ENCODE measurements at places on chromosomes 5 and 9.
A peak's percentile ranks its signal among the peaks of the same experiment; 100 is the strongest.

DNA sequence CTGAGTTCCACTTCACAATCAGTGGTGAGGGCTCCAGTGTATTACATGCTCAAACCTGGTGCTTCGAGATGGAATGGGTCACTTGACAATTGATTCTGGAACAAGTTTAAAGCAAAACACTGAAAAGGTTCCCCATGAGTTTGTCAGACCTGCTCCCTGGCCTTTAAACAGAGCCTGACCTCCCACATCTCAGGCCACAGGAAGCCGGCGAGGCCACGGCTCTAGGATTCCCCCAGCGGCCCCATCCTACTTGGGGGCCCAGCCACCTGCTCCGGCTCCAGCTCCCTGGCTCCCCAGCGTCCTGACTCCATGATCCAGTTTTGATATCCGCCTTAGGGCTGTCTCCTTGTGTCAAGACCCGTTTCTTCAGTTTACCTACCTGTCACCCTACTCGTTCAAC is 62.0 kb downstream of the TTLL11 start:
- DNase-seq, result no peak

DNA sequence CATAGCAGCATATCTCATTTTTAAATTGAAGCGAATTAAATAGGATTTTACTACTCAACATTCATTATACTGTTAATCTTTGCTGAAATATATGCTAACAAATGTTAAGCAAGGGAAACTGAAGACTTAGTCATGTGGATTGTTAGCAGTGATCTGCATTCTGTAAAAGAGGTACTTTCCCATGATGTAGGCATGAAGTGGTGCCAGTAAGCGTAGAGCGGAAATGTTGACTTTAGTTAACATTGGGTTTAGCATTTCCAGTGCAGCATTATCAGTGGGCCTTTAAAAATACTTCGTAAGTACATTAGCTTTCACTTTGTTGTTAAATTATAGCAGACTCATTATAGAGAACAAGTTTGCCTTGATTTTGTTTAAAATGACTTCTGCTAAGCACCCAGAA is 130.3 kb downstream of the CDC42SE2 start:
- no peak for DNase-seq

DNA sequence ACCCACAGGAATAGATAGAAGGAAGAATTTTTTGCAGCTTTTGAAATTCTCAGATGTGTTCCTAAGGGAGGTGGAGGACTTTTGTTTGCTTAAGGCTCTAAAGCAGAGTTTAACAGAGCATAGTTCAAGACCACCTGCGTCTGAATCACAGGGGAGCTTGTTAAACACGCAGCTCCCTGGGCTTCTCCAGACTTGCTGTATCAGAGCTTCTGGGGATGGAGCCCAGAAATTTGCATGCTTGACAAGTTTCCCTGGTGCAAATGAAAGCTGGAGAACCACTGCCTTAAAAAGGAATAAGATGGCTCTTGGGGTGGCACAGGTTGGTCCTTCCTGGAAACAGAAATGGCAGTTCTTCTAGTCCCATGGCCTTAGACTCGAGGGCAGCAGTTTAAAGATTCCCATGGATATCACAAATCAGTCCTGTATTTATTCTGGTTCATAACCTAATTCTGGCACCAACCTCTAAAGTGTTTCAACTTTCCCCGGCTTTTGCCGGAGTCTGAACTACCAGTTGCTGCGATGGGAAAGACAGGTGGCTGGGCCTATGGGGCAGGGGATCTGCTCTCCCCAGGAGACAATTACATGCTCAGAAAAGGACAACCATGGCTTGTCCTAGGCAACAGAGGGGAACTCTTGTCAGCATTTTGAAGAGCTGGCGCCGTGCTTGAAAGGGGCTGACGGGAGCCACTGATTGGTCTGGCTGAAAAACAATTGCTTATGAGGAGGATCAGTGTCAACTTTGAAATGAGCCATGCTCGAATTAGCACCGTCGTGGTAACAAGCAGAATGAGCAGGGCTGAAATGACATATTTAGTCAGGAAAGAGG is 599.6 kb downstream of the CCDC171 start:
- peak; percentile 57 for DNase-seq

GRCh38 chr9:119907056-119907455 is 537.8 kb upstream of the BRINP1 start:
- DNase-seq, result no peak

GRCh38 chr9:106697750-106698502 is 165.0 kb upstream of the ZNF462 start:
- peak; percentile 30 for DNase-seq

GRCh38 chr5:137831526-137831925 is 36.1 kb upstream of the MYOT start:
- DNase-seq, result no peak

GRCh38 chr9:89473762-89474469 is 24.0 kb downstream of the SEMA4D start:
- DNase-seq, result no peak

DNA sequence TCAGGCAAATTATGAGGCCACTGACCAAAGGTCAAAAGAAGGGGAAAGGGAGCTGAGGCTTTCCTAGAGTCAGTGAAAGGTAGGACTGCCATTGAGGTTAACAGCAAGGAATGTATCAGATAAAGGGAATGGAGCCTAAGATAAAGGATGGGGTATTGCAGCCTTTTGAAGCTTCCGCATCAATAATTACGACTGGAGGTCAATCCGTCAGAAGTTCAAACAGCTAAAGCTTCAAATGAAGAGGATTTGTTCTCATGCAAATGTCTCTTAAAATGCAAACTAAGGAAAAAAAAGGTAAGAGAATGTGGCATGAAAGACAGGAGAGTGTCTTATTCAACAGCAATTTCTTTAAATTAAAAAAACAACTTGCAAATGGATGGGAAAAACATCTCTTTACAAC is 341.1 kb upstream of the RGMB start:
- no peak for DNase-seq

GRCh38 chr5:128378196-128378595 is 159.8 kb downstream of the FBN2 start:
- no peak for DNase-seq
